ENCODE measurements at places on chromosomes 12 and 14.

DNA sequence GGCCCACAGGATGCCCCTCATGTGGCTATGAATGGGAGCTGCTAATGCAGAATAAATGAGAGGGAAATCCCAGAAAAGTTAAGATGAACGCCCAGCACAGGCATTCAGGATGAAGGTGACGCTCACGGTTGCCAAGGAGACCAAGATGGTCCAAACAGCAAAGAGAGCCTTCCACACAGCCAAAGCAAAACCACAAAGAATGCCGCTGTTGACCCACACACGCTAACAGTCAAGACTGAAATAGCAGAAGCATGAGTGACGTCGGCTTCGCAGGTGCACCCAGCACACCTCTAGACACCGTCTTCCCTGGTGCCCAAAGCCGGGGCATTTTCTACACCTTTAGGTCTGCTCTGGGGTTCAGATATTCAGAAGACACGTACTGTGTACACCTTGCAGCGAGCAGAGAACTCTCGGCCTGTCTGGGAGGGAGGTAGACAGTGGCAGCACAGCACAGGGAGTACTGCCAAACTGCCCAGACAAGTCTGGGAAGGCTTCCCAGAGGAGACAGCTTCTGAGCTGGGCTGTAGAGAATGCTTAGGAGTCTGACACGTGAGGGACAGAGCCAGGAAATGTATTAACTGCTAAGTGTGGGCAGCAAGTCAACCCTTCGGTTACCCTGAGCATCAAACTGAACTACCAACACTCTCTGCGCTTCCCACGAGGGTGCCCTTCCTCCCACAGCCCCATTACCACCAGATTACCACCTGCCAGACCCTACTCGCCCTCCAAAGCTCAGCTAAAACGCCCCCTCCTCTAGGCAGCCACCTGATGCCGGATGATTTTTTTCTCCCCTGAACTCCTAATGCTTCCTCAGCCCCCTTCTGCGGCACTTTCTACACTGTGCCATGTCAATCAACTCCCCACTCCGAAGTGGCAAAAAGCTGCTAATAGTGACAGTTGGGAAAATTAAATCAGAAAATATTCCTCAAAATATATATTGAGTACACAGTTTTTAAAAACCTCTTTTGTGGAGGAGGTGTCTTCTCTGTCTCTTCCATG, 50.1 kb downstream of the CCDC88C start:
- DNase-seq: no peak

DNA sequence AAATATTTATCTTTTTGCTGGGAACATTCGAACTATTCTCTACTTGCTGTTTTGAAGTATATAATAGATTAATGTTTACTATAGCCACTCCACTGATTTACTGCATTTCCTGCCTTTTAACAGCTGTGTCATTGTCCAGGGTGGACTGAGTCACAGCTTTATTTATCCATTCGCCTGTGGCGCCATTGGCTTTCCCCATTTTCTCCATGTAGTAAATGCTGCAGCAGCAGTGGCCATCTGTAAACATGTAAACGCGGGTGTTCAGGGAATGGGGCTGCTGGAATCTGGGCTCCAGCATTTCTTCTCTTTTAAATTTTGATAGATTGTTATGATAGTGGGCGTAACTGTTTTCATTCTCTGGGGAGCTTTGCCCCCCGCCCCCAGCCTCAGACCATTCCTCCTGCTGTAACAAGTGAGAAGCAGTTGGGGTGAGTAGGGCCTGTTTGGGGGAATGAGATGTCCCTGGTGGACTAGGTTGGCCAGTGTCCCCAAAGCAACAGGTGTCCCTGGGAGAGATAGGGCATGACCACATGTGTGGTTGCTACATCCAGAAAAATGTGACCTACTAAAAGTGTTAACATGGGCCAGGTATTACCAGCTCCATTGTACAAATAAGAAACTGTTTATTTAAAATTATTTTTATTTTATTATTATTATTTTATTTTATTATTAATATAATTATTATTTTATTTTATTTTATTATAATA, 32.9 kb downstream of the RIN3 start:
- DNase-seq: no peak

DNA sequence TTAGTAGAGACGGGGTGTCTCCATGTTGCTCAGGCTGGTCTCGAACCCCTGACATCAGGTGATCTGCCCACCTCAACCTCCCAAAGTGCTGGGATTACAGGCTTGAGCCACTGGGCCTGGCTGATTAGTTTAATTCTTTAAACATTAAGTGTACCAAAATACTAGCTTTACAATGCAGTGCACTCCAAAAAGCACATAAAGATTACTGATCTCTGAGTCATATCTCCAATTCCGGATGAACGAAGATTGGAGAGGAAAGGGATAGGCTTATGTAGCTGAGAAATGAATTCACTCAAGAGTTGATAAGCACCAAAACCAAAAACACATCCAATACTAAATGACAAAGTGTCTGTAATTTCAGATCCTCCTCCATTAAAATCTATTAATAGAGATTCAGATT, 15.1 kb downstream of the NAV3 start:
- DNase-seq: no peak

DNA sequence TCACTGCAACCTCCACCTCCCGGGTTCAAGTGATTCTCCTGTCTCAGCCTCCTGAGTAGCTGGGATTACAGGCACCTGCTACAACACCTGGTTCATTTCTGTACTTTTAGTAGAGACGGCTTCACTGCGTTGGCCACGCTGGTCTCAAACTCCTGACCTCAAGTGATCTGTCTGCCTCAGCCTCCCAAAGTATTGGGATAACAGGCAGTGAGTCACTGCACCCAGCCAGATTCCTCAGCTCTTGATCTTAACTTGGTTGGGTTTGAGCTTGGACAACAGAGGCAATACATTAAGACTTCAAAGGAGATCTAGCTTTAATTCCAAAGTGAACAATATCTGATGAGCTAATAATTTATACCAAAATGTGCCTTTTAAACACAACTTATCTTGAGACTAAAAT, 5.6 kb downstream of the DAZAP2 start:
- no peak for DNase-seq

GRCh38 chr12:110093631-110094311, 30.4 kb upstream of the IFT81 start:
- no peak for DNase-seq

DNA sequence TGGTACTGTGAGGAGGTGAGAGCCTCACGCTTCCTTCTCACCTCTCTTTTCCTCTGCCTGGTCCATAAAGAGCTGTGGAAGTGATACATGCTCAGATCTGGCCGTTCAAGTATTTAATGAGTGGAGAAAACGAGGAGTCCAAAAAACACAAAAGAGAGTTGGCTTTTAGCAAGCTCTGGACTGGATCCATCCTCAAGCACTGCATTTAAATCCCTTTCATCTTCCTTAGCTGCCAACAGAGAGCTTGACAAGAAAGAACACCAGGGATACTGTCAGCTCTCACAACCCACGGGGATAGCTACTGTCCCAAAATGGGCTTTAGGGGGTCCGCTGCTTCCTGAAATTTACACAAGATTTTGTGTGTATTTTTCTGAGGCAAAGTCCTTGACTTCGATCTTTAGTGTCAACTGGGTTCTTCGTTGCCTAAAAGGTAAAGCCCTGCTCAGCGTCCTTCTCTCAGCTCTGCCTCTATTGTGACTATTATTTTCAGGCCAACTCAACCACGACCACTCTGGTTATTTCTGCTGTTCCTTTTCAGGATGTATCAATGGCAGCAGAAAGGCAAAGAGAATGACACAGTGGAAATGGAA, 120.9 kb downstream of the TMTC1 start:
- no peak for DNase-seq

DNA sequence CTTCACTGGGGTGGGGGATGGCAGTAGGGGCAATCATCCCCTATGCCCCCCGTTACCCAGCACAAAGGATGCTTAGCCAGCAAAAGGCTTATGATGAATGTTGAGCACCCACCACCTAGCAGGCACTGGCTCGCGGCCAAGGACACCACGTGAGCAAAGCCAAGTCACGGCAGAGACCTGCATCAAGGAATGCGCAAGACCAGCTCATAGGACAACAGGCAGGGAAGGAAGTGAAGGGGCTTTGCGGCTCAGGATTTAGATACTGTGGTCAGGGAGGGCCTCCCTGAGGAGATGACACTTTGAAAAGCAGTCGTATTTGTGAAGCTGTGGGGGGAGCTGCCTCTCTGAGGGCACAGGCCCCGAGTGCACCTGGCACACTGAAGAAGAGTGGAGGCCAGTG, 32.8 kb downstream of the SH2B3 start:
- DNase-seq: no peak

DNA sequence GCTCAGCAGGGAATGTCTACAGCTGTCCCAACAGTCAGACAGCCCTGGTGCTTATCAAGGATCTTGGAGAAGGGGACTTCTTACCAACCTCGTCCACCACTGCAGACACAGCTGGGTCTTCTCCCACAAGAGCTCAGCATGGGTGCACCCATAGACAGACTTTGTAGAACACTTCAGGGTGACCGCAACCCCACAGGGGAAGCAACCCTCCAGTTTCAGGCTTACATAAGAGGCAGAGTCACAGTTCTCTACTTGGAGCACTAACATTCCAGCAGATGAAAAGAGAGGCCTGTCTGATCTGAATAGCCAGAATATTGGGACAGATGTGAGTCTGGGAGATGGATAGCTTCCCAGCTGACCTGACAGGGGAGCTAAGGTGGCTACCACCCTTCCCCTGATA, 3.5 kb upstream of the CLEC1A start:
- no peak for DNase-seq

DNA sequence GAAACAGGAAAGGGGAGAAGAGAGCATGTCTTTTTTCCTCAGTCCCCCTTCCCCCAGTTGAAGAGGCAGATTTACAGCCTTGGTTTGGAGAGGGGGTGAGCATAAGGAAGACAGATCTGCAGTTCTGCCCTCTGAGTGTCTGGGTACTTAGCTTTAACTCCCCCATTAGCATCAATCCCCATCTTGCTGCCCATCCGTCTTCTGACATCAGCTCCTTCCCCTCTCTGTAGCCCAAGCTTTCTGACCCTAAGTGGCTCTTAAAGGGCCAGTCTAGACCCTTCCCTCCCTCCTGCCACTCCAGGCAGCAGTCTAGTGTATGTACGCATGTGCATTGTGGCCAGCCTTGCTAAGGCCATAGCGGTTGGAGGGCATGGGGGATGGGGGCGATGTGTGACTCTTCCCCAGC, 7.3 kb downstream of the GPR84 start:
- DNase-seq: no peak

DNA sequence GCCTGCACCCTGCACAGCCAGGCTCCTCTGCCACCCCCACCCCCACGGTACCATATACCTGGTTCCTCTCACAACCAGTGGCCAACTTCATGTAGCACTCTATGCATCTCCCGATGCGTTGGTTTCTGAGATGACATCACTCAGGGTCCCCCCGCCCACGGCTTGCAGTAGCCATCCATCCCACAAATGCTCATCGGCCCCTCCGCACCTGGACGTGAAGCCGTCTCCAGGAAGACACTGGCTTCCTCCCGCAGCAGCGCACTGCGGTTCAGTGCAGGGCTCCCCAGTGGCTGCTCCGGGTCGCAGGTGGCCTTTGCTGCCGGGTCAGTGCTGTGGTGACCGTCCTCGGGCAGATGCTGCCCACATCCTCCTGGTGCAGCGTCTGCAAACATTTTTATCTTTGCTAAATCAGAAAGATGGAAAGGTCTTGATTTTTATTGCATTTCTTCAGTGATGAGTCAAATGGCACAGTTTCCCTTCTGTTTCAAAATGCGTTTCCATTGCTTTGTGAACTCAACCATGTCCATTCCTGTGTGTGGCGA, 27.5 kb upstream of the MMP17 start:
- DNase-seq: no peak

DNA sequence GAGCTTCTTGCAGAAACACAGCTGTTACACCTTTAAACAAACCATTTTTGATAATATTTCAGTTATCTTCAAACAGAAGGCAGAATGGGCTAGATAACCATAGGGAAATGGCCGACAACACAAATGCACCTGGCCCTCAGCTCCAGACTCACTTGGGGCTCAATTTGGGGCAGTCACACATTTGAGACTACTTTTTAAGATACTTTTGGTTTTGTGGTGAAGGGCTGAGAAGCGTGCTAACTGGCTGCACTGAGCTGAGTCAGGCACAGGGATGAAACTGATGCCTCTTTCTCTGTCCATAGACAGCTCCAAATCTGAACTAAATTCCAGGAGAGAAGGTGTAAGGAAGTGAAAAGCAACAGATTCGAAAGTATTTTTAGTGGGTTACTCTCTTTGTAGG, 18.5 kb upstream of the GRIP1 start:
- no peak for DNase-seq

- peak; percentile 51 for DNase-seq
These were observed 216.5 kb upstream of the RTL1 start for GRCh38 chr14:101119830-101120571.

DNA sequence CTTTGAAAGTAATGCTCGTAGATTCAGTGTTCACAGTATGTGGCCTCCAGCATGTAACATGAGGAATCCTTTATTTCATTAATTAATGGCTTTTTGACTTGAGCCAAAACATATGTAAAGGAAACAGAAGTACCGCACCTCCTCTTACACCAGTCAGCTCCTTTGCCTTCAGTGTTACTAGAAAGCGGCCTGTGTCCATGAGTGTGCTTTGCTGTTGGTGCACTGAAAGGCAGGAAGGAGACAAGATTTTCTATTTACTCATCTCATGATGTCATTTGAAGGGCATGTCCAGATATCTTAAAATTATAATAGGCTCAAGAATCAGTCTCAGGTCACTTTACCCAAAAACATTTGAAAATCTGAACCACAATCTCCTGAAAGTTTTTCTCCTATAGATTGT, 9.9 kb upstream of the CCT2 start:
- no peak for DNase-seq

DNA sequence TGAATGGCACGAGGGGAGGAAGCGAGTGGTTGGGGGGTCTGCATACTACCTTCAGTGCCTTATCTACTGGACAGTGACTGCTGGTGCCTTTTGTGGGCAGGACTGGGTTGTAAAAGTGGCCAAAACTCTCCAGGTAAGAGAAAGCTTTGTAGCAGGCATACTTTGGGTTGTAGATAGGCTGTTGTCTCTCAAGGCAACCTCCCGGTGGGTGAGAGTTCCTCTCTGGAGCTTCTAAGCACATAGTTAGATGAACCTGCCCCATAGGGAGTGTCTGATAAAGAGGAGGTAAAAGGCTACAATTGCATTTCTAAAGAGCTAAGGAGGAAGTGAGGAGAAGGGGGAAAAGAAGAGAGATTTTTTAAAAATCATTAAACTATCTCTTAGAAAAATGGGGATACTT, 4.2 kb upstream of the DAD1 start:
- DNase-seq: no peak

DNA sequence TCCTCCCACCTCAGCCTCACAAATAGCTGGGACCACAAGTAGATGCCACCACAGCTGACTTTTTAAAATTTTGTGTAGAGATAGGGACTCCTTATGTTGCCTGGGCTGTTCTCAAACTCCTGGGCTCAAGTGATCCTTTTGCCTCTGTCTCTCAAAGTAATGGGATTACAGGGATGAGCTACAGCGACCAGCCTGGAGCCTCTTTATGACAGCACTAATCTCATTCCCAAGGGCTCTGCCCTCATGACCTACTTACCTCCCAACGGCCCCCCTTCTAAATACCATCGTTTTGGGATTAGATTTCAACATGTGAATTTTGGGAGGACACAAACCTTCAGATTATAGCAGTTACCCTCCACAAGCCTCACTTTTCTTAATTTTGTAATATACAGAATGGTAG, 150.6 kb upstream of the FUT8 start:
- DNase-seq: no peak
